Parietal lobe (tissue), 2 donors: ENCODE measurements at places on chromosomes 3 and 15. TPM values are rescaled to one million over a fixed set of nuclear protein-coding genes. Genes with fewer than 3 reads are reported as not detected.

The GOLGA8J gene
- not detected for total RNA-seq

The GPR62 gene
- total RNA-seq: 0.31 TPM

The ACTC1 gene
- total RNA-seq: under 0.01 TPM

The UCN2 gene
- total RNA-seq: not detected

The TMEM207 gene
- not detected for total RNA-seq

The GABRR3 gene
- not detected for total RNA-seq

The TMC3 gene
- total RNA-seq: 0.31 TPM
